Fibroblast of skin of back (primary cell): ENCODE measurements at places on chromosomes 3 and 15.

DNA sequence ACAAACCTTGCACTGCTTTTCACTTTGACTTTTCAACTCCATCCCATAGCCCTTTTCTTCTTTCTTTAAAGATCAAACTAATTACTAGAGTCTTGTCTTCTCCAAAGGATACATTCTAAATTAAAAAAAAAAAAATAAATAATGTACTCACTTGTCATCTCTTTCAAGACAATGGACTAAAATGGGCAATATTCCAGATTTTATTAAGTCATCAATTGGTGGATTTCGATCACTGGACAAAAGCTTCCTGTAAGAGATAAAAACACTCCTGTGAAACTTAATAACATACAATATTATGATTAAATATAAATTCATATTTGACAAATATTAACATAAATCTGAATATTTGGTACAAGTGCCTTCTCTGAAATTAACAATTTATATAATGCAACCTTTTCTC lies 34.1 kb downstream of the KPNA4 start:
- no peak for DNase-seq

DNA sequence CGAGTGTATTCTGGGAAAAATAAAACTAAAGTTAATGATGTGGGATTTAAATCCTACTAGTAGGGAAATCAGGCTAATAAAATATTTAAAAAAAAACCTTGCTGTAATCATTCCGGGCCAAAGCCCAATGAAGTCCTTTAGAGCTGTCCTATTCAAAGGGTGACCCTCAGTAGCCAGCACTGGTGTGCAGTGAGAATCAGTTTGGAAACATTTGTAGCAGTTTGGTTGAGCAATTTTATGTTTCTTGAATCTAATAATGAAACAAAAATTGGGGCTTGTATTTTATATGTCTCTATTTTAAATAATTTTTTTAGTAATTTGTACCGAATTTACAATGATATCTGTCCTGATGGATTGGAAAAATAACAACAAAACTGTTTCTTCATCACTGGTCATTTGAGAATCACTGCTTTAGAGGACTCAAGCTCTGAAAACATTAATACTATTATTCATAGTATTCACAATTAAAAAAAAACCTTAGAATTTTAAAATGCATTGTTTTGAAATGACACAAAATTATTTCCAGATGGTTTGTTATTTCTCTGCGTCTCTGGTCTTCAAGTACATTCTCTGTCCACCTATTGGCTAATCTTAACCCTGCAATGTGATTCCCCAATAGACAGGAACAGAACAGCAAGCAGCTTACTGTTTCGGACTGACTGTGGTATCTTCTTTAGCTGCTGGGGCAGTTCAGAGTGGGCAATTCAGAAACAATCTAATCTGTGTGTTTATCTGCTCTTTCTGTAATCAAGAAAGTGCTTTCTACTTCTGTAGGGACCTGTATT lies 71.2 kb downstream of the OTOL1 start:
- peak; percentile 72 for DNase-seq

DNA sequence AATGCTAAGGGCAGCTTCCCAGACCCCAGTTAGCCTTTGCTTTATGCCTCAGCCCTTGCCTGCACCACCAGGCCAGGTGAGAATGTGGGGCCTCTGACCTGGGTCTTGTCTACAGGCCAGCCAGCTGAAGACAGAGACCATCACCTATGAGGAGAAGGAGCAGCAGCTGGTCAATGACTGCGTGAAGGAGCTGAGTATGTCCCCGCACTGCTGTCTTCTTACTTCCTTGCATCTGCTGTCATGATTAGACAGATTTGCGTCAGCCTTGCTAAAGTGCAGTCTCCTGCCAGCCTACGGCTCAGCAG lies 74.6 kb downstream of the CCK start:
- no peak for DNase-seq

- DNase-seq = no peak
Observed at GRCh38 chr15:66066481-66066880, 187.1 kb downstream of the MEGF11 start.

- DNase-seq = no peak
Observed at GRCh38 chr3:15099364-15100098, 583 bp upstream of the RBSN start.

DNA sequence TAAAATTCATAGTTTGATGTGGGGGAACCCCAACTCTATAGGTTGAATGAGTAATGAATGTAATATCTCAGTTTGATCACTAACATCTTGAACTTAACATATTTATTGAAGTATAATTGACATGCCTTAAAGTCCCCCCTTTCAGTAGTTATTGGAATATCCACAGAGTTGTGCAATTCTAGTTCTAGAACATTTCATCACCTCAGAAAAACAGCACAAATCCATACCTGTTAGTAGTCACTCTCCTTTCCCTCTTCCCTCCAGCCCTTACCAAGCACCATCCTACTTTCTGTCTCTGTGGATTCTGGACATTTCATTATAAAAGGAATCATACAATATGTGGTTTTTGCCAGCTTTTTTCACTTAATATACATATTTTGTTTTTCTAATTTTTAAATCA lies 8.7 kb upstream of the NIT2 start:
- no peak for DNase-seq

- DNase-seq = peak; percentile 66
Observed at GRCh38 chr15:56496635-56497034, 31.7 kb upstream of the MNS1 start.

DNA sequence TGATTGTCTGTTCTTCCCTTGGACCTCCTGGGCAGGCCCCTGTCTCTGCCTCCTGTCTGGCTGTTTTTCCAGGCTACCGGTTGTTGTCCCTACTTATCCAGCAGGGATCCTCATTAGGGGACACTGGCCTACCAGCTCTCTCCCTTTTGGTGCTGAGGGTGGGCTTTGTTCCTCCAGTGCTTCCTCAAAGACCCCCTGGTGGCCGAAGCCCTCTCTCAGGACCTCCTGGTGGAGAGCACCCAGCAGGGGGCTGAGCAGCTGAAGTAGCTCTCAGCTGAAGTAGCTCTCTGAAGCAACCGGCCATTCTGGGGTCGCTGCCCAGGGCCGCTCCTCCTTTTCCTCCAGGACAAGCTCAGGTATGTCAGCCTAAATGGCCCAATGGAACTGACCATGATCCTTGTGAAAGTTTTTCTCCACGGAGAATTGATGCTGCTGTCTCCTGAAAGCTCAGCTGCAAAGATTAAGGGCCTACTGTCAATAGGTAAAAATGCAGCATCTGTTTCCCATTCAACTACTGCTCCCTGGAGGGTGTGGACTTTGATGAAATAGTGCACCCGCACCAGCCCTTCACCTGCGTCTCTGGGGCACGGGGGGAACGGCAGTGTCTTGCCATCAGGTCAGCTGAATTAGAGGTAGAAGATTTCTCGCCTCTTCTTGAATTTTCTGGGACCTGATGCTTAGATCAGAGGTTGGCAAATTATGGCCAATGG lies 27.6 kb downstream of the ARNT2 start:
- DNase-seq = no peak

GRCh38 chr3:97763586-97764406 lies 762 bp upstream of the ARL6 start:
- DNase-seq = no peak

GRCh38 chr3:192092388-192093005 lies 631.5 kb downstream of the PYDC2 start:
- peak; percentile 62 for DNase-seq

DNA sequence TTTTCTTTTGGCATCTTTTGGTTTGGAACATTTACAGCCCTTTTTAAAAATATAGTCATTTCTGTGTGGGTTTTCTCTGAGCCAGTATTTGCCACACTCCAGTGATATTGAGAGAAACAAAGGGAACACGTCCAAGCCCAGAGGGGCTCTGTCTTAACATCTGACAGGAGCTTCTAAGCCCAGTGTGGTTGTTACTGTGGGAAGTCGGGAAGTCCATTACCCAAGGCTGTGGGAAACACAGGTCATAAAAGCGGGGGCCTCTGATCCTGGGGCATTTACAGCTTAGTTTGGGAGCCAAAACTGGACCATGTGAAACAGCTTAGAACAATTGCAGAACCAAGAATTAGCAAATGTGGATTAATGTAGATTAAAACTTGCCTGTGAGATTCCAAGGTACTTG lies 123.0 kb downstream of the PTPRG start:
- DNase-seq = no peak

DNA sequence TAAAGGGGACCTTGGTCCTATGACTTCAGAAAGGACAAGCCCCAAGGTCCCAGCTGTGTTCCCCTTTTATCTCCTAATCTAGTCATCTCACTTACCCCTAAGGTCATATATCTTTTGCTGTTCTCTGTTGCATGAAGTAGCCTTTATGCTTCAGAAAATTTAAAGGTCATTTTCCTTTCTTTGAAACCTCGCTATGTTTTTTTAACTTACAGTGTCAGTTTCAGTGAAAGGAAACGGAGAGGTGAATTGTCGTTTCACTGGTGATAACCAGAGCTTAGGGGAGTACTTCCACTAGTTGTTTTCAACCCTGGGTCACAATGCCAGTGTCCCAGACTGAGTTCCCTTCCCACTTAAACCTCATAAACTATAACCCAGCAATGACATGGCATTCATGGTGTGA lies 357.4 kb downstream of the GAP43 start:
- no peak for DNase-seq

DNA sequence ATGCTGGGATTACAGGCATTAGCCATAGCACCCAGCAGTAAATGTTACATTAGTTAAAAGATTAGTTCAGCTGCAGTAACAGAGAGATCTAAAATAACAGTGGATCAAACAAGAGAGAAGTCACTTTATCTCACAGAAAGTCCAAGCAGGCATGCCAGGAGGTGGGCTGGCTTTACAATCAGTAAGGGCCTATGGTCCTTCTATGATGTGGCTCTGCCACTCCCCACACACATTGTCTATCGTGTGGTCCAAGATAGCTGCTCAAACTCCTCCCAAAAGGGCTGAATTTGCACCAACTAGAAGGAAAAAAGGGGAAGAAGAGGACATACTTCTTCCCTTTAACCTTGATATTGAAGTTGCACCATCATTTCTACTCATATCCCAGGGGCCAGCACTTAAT lies 4.6 kb upstream of the RUVBL1 start:
- DNase-seq = no peak

DNA sequence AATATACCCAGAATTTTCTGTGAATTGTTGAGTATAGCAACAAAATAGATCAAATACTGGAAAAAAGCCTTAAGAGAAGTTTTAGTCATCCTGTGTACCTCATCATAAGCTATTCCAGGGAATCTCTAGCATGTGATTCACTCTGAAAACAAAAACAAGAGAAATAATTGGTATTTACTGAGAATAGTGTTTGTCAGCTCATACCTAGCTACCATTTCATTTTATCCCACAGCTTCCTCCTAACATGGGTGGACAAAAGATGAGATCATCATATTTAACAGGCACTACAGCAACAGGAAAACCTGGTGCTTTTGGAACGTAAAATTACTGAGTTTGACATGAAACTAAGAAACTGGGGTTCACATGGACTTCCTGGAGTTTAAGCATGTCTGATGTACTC lies 753.5 kb upstream of the NECTIN3 start:
- no peak for DNase-seq

DNA sequence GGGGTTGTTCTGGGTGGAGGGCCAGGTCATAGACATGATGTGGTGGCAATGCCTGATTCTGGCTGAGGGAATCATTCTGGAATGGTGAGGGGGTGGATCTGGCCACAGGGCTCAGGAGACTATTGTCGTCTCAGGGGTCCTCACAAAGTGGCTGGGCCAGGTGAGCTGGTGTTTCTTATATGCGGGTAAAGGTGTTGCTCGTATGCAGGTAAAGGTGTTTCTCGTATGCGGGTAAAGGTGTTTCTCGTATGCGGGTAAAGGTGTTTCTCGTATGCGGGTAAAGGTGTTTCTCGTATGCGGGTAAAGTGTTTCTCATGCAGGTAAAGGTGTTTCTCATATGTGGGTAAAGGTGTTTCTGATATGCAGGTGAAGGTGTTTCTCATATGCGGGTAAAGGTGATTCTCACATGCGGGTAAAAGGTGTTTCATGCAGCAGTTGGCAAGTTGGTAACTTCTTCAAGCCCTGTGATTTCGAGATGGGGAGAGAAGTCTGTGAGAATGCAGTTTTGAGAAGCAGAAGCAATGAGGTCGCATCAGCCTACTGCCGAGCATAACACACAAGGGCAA lies 10.5 kb upstream of the MUC4 start:
- no peak for DNase-seq
